Stimulated activated naive CD8-positive, alpha-beta T cell treated with anti-CD3 and anti-CD28 coated beads, Interleukin-15, Interleukin-2, amounts not matched to agents 100 U/mL and 50 U/mL, for 24 hours (primary cell): ENCODE measurements at places on chromosomes 1 and 21.
A peak's percentile ranks its signal among the peaks of the same experiment; 100 is the strongest.

GRCh38 chr1:1430992-1431844 is 4.3 kb upstream of the VWA1 start:
- no peak for DNase-seq

DNA sequence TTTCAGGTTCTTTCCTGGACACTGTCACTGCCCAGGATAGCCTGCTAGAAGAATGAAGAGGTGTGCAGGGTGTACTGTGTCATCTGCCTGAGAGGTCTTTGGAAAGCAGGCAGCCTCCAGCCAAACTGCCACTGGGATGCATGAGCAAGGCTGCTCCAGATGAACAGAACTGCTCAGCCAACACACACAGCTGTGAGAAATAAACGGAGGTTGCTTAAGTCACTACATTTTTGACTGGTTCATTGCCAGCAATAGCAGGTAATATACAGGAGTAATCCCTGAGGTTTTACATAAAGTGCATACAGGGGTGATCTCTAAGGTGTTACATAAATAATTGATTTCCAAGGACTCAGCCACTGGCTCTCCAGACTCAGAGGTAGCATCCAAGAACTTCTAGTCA is 516.9 kb downstream of the BRINP3 start:
- no peak for DNase-seq

GRCh38 chr1:12539705-12540579 is 78.1 kb downstream of the DHRS3 start:
- DNase-seq, result no peak

DNA sequence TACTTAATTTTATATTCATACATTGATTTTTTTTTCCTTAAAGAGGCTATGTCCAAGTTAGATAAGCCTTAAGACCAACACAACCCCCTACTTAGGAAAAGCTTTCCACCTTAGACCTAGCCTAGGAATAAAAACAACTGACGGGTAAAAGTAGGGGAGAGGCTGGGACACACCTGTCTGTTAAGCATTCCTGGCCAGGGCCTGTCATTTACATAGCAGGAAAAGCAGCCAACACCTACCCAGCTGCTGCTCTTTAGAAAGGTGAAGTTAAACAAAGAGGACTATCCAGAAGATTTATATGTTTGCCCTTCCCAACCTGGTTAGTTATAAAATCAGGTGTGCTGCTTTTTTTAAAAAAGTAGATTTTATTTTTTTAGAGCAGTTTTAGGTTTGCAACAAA is 29.1 kb upstream of the SAMD13 start:
- no peak for DNase-seq

GRCh38 chr21:35932232-35932911 is 128.0 kb downstream of the SETD4 start:
- DNase-seq, result peak; percentile 31

DNA sequence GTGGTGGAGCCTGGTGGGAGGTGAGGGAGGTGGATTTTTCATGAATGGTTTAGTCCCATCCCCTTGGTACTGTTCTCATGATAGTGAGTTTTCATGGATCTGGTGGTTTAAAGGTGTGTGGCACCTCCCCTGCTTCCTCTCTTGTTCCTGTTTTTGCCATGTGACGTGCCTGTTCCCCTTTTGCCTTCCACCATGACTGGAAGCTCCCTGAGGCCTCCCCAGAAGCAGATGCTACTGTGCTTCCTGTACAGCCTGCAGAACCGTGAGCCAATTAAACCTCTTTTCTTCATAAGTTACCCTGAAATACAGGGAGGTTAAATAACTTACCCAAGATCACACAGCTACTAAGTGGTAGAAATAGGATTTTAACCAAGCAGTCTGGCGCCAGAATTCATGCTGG is 4.3 kb upstream of the HEYL start:
- DNase-seq, result no peak

DNA sequence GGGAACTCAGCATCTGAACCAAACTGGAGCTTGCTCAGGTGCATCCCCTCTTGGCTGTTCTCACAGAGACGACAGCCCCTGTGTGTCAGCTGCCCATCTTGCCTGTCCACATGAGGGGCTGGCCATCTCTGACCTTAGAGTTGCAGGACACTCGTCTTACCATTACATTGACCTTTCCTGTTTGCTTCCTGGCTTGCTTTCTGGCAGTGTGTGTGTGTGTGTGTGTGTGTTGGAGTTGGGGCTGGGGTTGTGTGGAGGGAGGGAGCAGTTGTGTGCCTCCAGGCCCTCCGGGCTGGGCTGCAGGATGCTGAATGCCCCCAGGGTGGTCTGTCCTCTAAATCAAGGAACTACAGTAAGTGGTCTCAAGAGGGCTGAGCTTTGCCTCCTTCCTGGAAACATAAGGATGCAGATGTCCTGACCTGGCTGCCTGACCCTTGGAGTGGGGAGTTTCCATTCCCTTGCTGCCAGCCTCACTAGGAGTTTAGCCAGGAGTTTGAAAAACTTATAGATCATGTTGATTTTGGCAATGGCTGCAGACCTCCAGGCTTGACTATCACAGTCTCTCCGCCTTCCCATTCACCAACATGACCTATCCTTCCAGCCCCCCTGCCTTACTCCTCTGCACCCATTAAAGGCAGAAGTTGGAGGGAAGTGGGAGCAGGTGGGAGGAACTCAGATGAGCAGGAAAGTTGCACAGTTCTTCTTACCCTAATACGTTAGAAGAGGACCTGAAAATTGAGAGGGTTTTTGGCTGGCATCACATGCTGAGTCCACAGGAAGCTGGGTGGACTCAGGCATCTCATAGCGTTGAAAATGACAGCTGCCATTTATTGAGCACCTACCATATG is 19.0 kb downstream of the RASSF5 start:
- no peak for DNase-seq

- DNase-seq, result no peak
Measured at GRCh38 chr1:215878128-215878527, 311.0 kb downstream of the KCTD3 start.

GRCh38 chr1:162882248-162882674 is 21.3 kb upstream of the CCDC190 start:
- DNase-seq, result no peak

- DNase-seq, result no peak
Measured at GRCh38 chr1:22886211-22886610, 86.5 kb downstream of the LACTBL1 start.

DNA sequence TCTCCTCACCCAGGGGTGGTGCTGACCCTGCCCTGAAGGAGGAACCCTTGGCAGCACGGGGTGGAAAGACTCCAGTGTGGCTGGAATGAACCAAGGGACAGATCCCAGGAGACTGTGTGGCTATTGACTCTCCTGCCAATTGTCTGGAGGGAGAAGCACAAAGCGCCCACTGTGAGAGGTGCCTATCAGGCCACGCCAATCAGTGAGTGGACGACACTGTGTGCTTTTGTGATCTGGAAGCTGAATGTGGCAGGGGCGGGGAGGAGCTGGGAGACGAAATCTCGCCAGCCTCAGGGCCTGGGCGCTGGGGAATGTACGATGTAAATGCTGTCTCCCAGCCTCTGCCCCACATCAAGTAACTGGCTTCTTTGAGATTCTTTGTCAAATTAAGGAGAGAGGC is 167.1 kb downstream of the ZBTB18 start:
- no peak for DNase-seq

DNA sequence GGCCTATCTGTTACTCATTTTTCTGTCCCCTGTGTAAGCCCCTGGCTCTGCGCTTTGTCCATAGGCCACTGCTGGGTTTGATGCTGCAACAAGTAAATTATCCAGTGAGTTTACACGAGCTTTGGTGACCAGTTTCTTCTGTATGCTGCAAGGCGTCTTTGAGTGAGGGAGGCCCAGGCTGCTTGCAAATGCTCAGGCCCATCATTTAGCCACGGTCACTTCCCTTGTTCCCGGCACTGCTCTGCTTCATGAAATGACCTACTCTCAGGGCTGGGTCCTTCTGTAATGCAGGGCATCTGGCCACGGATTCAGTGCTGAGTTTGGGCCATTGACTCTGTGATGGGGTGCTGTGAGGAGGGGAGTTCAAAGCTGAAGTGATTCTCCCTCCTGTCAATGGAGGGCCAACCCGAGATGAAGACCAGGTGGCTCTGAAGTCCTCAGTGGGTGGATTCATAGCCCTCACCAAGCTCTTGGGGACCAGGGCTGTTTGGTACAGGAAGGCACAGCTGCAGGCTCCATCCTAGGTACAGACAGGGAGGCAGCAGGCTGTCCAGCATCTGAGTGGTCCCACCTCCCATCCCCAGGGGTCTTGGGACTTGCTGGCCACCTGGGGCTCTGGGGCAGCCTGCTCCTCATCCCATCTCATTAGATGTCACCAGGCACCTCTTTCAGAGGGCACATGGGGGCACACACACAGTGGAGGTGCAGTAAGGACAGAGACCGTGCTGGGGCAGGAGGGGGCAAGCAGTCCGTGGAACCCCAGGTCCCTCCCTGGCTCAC is 21.7 kb downstream of the LHX4 start:
- no peak for DNase-seq

DNA sequence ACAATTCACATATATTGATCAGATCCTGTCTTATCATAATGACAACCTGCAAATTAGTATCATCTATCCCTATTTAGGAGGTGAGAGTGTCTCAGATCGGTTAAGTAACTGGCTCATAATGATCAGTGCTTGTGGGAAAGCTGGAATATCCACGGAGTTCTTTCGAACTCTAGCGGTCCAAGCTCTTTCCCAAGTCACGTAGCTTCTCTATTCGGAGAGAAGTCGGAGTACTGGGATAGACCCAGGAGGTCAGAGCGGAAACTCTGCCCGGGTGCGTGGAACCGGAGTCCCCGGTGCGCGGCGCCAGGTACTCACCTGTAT is 339 bp downstream of the PTGS2 start:
- no peak for DNase-seq

GRCh38 chr1:33468531-33468930 is 3.9 kb upstream of the ZSCAN20 start:
- DNase-seq, result no peak

GRCh38 chr1:153513023-153513422 is 22.8 kb downstream of the S100A6 start:
- no peak for DNase-seq

- peak; percentile 28 for DNase-seq
Measured at GRCh38 chr1:169466259-169467230, 19.2 kb downstream of the SLC19A2 start.

GRCh38 chr1:31891280-31891679 is 46.9 kb downstream of the PTP4A2 start:
- DNase-seq, result peak; percentile 34

DNA sequence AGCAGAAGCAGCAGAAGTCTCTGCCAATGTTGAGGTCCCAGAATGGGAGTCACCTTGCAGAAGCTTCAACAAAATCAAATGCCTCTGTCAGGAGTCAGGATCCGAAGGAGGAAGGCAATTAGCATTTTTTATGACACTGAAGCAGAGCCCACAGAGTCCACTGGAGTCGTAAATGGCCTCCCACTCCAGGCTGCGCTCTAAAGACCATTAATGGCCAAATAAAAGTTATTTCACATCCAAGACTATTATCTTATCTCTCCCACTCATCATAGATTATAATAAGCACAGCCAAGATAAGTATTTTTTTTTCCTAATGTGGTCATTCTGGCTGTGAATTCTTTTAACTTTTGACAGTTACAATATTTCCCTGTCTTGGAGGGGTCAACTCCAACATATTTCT is 191.1 kb upstream of the C8B start:
- no peak for DNase-seq

GRCh38 chr1:46341222-46342083 is 846 bp downstream of the NSUN4 start:
- no peak for DNase-seq

DNA sequence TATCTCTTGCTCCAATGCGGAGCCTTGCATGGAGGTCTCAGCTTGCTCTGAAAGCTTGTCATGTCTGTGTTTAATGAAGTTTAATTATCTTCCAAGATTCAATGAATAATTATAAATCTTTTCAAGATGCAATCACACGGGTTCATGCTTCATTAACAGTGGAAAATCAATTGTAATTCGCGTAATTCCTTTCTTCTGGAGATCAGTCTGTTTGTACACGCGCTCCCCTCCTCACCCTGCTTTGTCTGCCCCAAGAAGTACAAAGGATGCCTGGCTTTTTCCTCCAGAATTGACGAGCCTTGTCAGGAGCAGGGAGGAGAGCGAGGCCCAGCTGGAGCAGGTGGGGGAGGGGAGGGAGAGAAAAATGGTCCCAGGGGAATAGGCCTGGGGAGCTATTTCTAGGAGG is 65.0 kb upstream of the DISP3 start:
- DNase-seq, result no peak

- no peak for DNase-seq
Measured at GRCh38 chr21:44337449-44337848, 1.7 kb downstream of the CFAP410 start.

DNA sequence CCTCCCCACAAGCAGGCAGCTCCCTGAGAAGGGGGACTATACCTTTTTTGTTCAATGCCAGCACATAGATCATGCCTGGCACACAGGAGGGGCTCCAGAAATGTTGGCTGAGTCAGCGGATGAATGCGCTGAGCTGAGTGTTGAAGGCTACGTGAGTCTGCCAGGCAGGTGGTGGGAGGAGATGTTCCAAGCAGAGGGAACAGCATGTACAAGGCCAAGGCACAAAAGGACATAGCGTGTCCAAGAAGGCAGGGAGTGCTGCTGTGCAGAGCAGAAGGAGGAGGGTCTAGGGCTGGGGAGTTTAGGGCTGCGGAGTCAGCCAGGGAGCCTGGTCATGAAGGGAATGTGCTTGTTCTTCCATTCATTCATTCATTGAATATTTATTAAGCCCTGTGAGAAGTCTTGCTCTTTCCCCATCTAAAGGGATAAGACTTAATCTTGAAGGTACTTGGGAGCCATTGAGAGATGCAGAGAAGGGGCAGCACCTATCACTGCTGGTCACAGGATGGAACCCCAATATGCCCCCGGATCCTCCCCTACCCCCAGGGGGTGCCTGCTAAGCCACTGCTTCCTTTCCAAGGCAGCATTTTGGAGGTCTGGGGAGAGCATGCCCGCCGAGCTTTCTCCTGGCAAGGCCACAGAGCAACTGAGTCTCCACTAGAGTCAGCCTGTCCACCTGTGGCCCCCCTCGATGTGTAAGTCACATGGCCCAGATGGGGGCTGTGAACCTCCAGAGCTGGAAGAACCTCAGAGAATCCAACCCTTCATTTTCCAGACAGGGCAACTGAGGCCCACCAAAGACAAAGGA is 31.2 kb upstream of the LAPTM5 start:
- no peak for DNase-seq

- no peak for DNase-seq
Measured at GRCh38 chr1:232789651-232790050, 15.6 kb upstream of the MAP10 start.
